Stimulated activated CD8-positive, alpha-beta memory T cell treated with anti-CD3 and anti-CD28 coated beads, Interleukin-2, amount 100 ng/mL, for 48 hours (primary cell): ENCODE measurements at places on chromosomes 2 and 18.
A peak's percentile ranks its signal among the peaks of the same experiment; 100 is the strongest.

GRCh38 chr2:29733213-29733612, 188.2 kb downstream of the ALK start:
- DNase-seq, result no peak

- no peak for DNase-seq
Measured at GRCh38 chr2:205644018-205644417, 38.3 kb upstream of the NRP2 start.

DNA sequence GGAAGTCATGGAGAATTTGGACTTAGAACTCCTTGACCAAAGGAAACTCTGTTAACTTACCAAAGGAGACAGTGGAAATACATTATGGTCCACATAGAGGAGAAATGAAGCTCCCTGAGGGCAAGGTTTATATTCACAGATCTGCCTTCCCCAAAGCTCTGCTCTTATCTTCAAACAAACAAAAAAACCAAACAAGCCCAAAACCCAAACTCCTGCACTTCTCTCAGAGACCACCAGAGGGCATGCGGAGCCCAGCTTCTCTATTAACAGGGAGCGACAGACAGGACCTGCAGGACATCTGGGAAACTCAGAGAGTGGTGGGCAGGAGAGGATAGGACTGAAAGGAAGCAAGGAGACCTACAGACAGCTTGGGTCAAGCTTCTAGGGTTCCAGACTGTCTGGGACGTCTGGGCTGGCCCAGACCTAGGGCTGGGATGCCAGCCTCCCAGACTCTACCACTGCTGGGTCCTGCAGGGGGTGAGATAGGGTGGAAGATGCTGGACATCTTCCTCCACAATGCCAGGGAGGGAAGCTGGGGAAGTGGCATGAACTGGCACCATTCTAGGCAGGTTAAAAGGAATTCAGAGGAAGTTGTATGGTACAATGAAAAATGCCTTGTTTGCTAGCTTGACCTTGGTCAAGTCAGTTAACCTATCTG, 4.0 kb upstream of the WNT10A start:
- DNase-seq, result peak; percentile 62

DNA sequence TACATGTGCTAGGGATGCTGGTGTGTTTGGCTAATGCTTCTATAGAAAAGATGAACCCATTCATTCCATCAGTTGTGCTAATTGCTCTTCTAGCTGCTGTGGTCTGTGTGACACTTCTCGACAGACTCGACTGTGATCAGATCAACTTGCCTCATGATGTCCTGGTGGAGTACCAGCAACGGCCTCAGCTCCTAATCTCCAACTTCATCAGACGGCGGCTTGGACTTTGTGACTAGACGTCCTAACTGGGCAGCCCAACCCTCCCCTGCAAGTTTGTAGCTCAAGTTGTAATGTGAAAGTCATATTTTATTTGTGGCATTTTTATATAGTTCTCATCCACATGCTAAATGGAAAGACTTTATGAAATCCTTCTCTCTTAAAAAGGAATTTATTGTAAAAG, 33.0 kb downstream of the UPP2 start:
- no peak for DNase-seq

DNA sequence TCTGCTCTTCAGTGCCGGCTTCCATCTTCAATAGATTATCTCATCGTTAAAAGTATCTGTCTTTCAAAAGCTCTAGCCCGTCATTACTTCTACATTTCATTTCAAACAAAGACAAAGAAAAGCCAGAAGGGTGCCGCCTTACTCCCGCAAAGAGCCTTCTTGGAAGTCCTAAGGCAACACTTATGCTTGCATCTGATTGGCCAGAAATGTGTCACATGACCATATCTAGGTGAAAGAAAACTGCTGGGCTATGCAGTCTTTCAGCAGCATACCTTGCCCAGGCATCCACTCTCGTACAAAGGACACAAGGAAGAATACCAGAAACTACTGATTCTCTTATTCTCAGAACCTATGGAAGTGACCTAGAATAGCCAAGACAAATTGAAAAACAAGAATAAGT, 217.1 kb upstream of the SLC35G4 start:
- DNase-seq, result no peak

- no peak for DNase-seq
Measured at GRCh38 chr2:12469141-12469561, 247.6 kb upstream of the TRIB2 start.

DNA sequence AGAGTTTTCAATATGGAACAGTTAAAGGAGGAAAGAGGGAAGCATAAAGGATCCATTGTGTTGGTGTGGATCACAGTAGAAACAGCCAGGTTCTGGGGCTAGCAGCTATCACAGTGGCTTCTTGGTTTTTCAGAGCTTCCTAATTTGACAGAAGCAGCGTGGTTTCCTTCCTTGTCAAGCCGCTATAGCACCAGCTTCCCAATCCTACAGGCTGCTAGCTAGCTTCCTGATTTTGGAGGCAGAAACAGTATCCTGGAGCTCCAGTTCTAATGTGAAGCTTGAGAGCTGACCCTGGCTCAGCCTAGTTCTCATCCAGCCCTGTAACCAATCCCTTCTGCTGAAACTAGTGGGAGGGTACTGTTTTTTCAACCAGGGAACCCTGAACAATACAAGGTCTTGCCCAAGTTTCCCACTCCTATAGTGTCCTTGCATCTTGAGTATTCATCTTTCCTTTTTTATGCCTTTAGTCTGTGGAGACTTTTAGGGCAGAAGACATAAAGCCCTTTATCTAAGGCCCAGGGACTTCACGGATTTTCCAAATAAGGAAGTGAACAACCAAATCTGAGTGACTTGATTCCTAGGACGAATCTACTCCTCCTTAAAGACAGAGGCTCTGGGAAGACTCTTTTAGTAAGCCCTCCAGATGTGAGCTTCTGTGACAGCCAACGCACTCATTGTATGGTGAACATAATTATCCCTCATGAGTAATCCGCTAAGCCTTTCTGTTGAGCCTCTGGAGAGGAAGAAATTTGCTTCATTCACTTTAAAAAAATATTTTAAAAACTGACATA, 33.8 kb downstream of the CCDC93 start:
- DNase-seq, result no peak

GRCh38 chr18:62458346-62458745, 64.5 kb upstream of the ZCCHC2 start:
- DNase-seq, result no peak

GRCh38 chr2:45650851-45651414, 542 bp upstream of the PRKCE start:
- DNase-seq, result peak; percentile 84

DNA sequence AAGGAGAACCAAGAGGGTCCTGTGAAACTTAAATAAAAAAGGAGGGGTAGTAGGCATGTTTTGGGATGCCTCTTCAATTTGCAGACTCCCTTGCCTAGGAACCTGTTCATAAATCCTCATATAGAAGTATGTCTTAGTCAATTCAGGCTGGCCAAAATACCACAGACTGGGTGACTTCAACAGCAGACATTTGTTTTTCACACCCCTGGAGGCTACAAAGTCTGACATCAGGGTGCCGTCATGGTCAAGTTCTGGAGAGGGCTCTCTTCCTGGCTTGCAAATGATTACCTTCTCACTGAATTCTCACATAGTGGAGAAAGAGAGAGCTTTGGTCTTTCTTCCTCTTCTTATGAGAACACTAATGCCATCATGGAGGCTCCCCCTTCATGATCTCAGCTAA, 4.1 kb upstream of the TCF4 start:
- DNase-seq, result no peak

DNA sequence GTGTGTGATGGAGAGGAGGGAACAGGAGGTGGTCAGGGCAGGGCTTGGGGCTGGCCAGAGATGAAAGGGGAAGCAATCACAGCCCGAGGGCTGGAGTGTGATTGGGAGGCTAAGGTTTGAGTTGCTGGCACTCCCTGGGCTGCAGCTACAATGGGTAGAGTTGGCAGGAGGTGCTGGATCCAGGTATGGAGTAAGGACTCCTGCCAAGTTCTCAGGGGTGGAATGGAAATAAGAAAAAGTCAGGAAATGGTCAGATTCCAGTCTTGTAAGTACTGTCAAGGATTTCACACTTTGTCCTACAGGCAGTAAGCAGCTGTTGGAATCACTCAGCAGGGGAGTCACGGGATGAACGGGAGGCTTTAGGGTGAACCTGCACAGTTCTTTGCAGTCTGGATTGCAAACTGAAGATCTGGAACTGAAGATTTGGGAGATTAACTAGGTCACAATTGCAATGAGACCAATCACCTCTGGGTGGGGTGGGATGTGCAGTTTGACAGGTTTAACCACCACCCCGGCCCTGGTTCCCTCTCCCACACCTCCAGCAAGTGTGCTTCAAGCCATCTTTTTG, 10.9 kb upstream of the INPP5D start:
- DNase-seq, result no peak

DNA sequence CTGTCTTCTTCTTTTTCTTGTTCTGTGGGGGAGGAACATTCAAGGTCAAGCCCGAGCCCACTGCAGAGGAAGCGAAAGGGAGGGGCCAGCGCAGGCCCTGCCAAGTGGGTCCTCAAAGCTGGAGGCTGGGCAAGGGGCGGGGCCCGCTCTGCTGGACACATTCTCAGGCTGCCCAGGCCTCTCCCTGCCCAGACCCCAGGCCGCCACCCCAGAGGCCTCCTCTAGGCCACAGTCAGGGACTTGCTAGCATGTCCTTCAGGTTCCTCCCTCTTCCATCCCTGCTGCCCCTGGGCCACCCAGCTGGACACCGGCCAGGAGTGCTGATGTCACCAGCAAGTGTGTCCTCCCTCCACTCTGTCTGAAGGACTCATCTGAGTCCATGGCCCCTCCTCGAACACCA, 44.1 kb downstream of the KIF1A start:
- DNase-seq, result no peak

GRCh38 chr18:12283256-12283655, 24.8 kb upstream of the TUBB6 start:
- no peak for DNase-seq

DNA sequence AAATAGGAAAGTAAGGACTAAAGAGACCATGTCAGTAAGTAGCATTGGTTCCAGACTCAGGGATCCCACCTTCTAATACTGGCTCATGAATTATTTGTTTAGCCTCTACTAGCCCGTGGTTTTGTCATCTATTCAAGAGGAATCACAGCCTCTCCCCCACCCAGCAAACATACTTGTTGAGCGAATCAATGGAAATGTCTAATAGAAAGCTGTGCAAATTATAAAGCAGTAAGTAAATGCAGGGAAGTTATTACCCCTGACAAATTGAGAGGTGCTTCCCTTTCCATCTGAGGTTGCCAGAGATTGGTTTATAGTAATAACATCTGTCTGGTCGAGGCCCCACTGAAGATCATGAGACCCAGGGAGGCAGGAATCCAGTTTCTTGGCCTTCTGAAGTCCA, 219.3 kb upstream of the OSR1 start:
- DNase-seq, result no peak

GRCh38 chr2:41922177-41922576, 125.6 kb upstream of the PKDCC start:
- DNase-seq, result no peak

DNA sequence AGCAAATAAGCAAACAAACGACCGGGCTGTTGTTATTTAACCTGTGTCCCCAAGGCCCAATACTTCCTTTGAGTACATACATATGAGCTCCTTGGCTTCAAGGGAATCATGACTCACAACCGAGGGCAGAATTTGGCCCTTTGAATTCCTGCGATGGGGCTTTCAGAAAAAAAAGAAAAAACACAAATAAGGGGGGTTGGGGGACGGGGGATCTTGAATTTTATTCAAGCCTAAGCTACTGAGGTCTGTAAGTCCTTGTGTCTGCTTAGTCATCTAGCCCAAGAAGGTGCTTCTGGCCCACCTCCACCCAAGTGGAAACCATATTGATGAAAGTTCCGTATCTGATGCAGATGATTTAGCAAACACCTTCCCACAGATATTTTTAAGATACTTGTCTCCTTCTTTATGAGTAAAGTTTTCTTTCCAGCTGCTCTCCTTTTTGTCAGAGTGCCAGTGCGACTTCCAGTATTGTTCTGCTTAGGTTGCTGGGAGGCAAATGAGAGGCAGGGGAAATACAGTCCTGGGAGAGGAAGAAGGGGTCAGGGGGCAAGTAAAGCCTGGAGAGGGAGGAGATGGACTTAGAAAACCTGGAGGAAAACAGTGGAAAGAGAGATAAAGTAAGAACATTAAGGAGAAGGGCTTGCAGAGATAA, 169.6 kb downstream of the ZEB2 start:
- no peak for DNase-seq

- DNase-seq, result no peak
Measured at GRCh38 chr2:134398300-134398699, 144.4 kb downstream of the MGAT5 start.

DNA sequence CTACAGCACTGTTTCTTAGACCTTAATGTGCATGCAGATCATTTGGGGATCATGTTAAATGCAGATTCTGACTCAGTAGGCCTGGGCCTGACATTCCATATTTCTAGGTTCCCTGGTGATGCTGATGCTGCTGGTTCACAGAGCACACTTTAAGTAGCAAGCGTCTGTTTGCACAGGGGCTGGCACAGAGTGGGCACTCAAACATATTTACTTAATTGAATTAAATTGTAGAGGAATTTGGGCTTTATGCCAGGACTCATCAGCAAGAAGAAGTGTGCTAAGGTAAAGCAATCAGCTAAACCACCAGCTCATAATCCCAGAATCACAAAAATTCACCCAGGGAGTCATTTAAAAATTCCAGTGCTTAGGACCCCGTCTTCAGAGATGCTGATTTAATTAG, 25.1 kb upstream of the INPP4A start:
- DNase-seq, result no peak

- no peak for DNase-seq
Measured at GRCh38 chr18:53191634-53192033, 851.6 kb downstream of the DCC start.

DNA sequence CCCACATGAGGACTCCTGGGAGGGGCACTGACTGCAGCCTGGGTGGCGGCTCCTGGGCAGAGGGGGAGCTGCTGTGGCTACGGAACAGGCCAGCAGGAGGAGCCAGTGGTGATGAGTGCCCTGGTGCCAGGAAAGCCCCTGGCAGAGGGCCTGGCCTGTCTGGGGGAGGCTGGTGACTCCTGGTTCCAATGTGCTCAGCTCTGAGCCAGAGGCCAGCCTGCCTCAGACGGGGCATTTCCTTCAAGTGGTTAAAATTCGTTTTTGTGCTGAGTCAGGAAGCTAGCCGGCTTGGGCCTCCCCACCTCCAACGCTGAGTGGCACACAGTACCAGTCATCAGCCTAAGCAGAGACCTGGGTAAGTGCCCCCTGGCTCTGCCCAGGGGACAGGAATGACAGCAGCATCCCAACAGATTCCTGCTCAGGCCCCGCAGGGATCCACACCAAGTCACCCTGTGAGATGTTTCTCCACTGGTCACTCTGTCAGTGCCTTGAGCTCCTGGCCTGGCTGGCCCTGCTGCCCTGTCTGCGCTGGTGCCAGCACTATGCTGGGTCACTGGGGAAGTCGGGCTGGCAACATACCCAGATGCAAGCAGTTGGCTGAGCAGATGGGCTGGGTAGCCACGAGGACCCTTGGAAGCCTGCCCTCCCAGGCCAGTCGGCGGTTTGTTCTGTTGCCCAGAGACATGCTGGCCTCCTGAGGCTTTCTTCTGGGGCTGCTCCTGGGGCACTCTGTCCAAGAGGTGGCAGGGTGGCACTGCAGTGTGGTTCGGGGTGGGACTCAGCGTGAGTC, 7.1 kb upstream of the KLF11 start:
- DNase-seq, result no peak

- DNase-seq, result no peak
Measured at GRCh38 chr2:173414823-173415322, 60.2 kb downstream of the CDCA7 start.

- no peak for DNase-seq
Measured at GRCh38 chr2:166653185-166653813, 159.2 kb upstream of the SCN7A start.
